ENCODE measurements at places on chromosomes 3 and 15.

GRCh38 chr3:8869613-8870012 is 93.7 kb downstream of the RAD18 start:
- DNase-seq, result peak; percentile 82

DNA sequence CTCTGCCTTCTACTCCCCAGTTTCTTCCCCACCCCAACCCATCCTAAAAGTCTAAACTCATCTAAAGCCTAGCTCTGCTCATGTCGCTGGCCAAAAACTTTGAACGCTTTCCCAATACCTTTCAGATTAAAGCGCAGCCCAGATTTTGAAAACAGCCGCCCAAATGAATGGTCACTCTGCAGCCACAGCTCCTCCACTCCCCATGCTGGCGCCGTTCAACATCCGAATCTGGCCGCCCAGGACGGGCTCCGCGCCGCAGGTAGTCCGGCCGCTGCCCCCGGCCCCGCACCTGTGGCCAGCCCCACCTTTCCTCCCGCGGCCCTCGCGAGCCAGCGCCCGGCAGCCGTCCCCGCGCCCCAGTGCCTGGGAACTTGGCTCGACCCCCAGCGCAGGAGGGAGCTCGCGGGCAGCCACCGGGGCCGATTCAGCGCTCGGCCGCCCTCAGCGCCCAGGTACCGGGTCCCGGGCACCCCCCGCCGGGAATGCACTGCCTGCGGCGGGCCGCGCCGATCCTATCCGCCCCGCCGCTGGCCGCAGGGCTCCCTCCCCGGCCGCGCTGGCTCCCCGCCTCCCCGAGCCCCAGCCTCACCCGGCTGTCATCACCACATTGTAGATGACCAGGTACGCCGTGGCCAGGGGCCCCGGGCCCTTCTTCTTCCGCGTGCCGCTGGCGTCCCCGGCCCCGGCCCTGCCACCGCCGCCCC is 417 bp downstream of the HACD2 start:
- DNase-seq, result no peak

DNA sequence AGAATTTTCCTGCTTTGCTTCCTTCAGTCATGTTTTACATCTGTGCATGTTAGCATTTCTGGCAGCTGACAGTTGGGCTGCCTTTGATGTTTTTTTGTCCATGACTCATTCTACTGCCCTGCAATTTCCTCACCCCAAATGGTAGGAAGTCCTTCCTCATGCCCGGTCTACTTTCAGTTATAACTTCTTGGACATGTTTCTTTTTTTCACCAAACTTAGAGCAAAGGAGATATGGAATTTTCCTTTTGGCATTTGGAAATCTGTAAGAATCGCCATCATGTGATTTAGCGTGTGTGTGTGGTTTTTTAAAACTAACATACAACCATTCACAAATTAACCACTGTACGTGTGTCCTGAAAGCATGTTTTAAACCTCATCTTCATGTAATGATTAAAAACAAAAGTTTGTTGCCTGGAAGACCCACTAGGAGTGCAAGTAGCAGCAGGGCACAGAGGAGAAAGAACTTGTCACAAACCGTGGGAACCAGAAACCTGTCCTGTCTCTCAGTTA is 430.7 kb upstream of the CFAP20DC start:
- DNase-seq, result no peak

GRCh38 chr3:133256787-133257483 is 142.9 kb upstream of the BFSP2 start:
- peak; percentile 5 for DNase-seq

DNA sequence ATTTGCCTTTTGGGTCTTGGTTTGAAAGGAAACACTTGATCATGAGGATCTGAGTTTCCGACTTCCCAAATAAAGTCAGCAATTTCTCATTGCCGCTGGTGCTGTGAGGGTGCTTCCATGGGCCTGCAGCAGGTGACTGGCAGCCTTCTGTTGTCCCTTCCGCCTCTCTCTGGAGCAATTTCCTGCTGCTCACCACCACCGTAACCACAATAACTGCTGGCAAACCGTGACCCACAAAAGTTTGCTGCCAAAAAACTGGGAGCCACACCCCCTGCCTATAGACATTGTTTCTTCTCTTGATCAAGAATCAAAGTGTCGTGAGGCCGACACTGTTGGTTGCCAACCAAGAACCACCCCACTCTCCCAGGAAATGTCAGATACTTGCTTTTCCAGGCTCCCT is 164.0 kb downstream of the NR2F2 start:
- no peak for DNase-seq

DNA sequence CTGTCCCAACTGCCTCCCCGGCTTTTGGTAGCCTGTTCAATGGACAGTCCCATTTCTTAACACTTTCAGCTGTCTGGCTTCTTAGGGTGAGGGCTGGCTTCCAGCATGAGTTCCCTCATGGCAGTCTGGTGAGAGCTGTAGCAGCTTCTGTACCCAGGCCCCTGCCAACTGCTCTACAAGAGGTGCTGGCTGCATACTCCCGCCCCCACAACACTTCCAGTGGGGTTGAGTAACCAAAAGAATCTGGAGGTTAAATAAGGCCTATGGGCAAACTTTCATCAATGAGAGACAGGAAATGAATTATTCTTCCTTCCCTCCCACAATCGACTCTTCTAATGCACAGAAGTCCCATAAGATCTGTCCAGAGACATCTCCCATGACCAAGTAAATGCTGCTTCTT is 145.0 kb downstream of the NEK10 start:
- DNase-seq, result peak; percentile 14

DNA sequence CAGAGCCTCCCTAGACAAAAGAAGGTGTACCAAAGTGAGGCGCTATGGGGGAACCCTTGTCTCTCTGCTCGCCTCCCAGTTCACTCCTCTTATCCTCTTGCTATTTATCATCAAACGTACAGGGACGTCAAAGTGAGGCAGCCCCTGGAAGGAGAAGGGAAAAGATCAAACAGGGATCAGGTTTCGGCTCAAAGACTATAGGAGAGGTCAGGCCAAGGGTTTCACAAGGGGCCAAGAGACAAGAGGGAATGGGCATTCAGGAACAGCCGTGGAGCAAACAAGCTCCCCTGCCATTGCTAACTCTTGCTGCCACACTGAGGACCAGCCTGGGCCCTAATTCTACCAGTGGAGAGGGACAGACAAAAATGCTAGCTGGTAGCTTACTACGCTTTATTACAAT is 168.7 kb downstream of the GREM1 start:
- DNase-seq, result no peak

- no peak for DNase-seq
Observed at GRCh38 chr3:61960976-61961375, 399.6 kb downstream of the PTPRG start.

DNA sequence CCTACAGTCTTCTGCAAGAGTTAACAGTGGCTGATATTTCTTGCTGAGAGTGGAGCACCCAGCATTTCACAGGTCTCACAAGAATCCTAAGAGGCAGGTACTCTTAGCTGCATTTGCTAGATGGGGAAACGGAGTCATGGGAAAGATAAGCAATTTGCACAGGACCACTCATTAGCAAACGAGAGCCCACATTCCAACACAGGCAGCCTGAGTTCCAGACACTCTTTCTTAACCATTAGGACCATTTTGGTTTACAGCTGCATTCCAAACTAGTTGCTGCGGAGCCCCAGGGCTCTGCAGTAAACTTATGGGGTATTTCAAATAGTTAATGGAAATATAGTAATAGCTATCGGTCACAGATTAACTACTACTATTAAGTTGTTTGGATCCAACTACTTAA is 42.5 kb downstream of the LYZL4 start:
- DNase-seq, result no peak

DNA sequence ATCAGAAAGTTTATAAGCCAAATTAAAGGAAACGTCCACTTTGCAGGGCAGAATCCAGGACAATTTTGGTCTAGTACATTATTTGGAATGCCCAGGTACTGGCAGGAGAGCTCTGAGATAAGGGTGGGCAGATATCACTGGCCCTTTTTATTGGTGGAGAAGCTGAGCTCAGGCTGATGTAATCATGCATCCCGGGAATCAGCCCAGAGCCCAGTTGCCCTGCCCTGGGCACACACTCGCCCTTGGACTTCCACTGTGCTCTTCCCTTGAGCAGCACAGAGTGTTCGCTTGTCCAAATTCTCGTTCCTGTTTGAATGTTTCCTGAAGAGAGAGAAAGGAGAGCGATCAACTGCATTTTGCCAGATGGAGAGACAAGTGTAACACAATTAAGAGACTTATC is 3.7 kb downstream of the AQP9 start:
- DNase-seq, result no peak

- DNase-seq, result no peak
Observed at GRCh38 chr3:48343432-48343831, 10.0 kb upstream of the SPINK8 start.

GRCh38 chr3:119073258-119074001 is 38.8 kb upstream of the IGSF11 start:
- DNase-seq, result no peak

GRCh38 chr15:52243697-52244555 is 51.7 kb downstream of the MYO5C start:
- no peak for DNase-seq

DNA sequence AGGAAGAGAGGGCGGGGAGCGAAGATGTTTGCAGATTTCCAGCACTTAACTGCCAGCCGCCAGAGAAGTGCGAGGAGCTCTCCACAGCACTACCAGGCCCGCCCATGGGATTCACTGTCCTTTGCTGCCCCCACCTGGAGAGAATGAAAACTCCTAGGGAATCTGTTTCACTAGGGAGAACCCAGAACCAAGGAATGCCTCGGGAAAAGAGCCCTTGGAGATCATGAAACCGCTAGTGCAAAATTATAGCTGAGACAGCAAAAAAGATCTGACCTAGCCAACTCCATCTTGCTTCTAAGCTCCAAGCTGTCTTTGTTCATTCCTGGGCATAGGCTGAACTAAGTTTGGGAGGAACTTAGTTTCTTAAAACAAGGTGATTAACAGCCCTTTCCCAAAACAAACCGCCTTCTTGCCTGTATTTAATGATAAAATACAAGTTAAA is 82.6 kb upstream of the GCNT3 start:
- DNase-seq, result peak; percentile 69

GRCh38 chr15:101453123-101454120 is 36.1 kb downstream of the PCSK6 start:
- DNase-seq, result no peak

DNA sequence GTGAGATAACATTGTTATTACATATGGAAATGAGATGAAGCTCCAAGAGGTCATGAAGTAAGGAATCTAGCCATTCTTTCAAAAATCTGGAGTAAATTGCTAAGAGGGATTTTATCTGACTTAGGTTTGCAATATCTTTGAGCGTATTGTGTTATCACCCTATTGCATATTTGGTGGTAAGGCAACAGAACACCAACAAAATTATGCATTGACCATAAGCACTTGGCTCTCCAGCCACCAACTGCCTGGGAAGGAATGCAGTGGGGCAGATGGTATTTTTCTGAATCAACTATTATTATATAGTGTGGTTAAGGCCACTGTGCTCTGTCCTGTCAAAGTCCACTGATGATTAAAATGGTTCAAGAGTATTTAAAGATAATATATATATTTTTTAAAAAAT is 287.9 kb upstream of the SEMA6D start:
- no peak for DNase-seq

GRCh38 chr3:33001889-33002288 is 50.4 kb downstream of the CCR4 start:
- DNase-seq, result no peak
